Suppressor macrophage treated with lipopolysaccharide for 1 hour (primary cell): ENCODE measurements at places on chromosomes 5 and 9.

DNA sequence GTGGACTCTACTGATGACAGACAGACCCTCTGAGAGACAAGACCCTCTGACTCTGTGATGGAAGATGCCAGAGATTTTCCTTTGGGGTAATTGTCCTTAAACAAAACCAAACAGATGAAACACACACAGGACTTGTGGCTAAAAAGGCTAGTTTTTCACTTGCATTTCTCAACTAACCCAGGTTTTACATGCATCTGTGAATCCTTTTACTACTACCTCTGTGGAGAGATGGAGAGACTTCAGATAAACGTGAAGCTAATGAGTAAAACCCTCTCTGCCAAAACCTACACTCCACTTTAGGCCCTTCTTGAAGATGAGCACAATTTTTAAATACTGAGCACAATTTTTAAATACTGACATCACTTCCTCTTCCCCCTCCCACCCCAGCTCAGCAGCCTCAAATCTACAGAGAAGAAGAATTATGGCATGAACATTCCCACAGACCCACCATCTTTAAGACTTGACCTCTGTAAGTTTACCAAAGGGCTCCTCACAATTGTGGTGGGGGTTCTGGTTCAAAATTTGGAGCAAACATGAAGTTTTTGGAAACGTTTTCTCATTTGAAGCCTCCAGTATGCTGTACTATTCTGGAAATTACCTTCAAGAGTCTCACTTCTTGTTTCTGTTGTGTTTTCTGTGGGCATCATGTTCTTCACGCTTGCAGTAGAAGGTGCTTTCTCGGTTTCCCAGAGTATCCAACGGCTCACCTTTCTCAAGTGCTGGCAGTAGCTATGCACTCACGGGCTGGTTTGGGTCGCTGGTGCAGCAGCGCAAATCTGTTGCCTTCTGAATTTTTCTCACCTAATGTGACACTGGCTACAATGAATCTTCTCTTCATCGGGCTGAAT lies 42.7 kb downstream of the ACER2 start:
- no peak for DNase-seq

DNA sequence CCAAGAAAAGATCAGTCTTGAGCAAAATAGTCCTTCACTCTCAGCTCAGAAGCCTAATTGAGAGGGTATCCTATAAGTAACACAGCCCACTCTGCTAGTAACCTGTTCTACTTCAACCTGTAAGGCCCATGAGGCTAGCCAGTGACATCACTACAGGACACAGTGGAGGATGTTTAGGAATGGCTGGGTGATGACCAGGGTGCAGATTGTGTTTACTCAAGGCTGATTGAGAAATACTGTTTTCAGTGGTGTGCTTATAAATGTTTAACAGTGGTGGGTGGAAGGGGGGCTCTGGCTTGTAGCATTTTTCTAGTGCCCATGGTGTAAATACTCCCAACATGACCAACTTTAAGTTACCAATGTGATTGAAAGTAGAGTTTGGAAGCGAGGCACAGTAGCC lies 159.8 kb upstream of the CCDC152 start:
- DNase-seq = no peak

GRCh38 chr9:89536145-89536574 lies 38.2 kb upstream of the SEMA4D start:
- DNase-seq = peak; percentile 46

DNA sequence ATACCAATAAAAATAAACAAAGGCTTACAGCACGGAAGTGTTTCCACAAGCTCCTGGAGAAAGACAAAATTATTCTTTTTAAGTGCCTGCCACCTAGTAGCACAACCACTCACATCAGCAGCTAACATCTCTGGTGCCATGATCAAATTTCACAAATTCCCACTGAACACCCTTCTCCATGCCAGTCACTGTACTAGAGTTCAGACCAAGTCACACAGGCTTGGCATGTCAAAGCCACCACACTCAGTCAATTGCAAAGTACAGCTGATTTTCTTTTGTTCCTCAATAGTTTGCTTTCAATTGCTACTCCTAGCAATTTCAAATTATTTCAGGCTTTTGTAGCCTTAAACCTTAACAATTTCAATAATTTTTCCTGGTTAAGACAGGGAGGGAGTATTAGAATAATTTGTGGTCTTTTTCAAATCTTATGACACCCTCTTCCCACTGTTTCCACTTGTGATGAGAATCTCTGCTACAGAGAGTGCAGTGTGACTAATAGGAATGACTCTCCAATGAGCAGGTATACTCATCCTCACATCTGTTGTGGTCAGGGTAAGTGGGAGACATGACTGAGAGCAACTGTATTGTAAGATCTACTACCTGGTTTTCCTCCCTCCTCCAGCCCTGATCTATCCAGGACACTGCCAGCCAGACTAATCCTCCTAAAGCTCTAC lies 46.2 kb downstream of the RNF145 start:
- no peak for DNase-seq

DNA sequence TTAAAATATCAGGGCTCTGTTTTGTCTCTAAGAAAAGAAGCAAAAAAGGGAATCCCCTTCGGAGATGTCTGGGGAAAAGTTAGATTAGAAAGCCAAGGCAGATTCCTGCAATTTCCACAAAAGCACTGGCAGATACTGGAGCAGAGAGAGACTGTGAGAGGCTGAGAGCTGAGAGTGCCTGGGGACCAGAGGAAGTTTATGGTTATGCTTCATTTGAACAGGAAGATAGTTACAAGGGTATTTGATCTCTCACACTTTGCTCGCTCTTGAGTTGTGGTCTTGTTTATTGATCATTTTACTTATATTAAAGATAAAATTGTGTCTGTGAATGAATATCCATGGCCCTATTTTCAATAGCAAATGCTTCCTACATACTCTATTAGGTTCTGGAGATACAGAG lies 32.8 kb upstream of the FAM81B start:
- DNase-seq = no peak

DNA sequence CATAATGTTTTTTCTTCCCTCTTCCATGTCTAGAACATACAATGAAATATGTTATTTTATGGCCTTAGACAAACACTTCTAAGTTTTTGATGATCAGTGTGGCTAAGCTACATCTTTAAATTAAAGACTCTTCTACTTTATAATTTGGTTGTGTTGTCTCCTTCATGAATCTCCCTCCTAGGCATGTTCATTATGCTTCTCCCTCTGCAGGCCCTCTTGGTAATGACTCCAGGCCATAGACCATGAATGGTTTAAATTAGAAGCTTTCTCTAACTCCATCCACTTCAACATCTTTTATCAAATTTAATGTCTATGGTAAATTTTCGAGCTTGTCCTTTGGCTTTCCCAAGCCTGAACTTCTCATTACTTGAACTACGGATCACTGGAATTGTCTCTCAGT lies 342.7 kb upstream of the ADAMTS16 start:
- DNase-seq = no peak

GRCh38 chr5:149046196-149046829 lies 16.5 kb downstream of the SH3TC2 start:
- no peak for DNase-seq

GRCh38 chr5:20340126-20340525 lies 352.1 kb upstream of the CDH18 start:
- no peak for DNase-seq

DNA sequence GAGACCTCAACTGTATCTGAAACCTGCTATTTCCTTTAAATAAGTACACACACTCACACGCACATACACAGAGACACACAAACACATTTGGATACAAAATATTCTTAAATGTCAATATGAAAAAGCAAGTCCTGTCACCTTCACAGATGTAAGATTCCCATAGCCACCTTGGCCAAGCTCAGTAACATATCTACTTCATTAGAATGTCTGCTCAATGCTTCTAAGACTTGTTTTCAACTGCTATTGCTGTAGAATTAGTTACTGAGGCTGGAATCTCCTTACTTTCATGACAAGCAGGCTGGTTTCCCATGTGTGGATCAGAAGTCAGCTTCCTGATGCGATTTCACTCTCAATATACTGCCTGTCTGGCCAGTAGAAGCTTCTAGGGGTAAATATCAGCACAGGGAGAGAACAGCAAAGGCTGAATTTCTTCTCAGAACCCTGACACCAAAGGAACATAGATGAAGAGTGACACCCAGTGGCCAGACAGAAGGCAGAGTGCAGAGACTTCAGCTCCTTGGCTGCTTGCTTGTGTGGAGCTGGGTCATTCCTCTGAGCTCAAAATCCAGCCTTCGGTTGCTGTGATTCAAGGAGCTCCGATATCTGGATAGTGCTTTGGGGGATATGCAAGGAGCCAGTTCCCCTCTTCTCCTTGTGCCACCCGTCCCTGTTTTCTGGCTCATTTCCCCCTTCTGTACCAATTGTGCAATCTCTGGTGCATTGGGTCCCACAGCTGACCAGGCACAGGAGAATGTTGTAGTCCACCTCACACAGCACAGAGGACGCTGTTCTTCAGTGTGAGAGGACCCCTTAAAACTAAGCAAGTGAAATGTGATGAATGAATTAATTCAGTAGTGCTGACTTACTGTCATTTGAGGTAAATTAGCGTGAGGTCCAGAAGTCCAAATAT lies 26.6 kb upstream of the ABLIM3 start:
- peak; percentile 68 for DNase-seq

- no peak for DNase-seq
These were observed 101.2 kb upstream of the GDNF start for GRCh38 chr5:37940931-37941623.

DNA sequence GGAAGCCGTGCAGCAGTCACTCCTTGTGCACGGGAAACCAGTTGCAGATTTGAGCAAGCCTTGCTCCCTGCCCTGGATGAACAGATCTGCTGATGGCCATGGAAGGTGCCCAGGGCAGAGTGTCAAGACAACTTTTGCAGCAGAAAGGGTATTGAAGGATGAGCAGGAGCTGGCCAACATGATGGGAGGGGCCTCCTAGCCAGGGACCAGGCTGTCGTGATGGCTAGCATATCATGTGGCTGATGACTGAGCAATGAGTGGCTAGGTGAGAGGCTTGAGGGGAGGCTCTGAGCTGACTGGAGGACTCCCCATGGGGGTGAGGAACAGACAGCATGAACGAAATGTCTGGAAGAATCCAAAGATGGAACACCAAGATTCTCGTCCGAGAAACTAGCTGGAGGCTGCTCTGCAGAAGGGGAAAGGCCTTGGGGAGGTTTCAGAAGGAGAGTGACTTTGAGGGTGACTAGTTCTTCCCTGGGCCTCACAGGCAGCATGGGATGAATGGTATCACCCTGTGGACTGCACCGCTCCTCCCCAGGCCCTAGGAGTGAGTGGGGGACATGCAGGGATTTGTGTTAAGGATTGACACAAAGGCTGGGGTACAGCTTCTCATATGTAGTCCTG lies 18.5 kb downstream of the PPARGC1B start:
- no peak for DNase-seq

GRCh38 chr9:122219856-122220672 lies 8.7 kb downstream of the LHX6 start:
- DNase-seq = no peak

DNA sequence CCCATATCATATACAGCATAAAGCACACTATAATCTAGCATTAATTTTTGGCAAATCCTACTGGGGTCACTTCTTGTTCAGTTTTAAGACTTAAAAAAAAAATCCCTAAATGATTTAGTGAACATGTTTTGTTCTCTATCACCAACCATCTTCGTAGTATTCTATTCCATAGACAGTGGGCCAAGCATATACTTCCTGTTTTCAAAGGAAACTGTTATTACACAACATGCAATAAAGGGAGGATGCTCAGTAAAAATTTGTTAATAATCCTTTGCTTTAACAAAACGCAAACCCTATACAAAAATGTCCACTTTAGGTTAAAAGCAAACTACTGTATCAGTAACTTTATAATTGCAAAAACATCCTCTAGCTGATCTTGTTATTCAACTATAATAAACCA lies 13.0 kb downstream of the CCNH start:
- peak; percentile 67 for DNase-seq

- no peak for DNase-seq
These were observed 143.2 kb upstream of the ANKH start for GRCh38 chr5:15014809-15015208.

DNA sequence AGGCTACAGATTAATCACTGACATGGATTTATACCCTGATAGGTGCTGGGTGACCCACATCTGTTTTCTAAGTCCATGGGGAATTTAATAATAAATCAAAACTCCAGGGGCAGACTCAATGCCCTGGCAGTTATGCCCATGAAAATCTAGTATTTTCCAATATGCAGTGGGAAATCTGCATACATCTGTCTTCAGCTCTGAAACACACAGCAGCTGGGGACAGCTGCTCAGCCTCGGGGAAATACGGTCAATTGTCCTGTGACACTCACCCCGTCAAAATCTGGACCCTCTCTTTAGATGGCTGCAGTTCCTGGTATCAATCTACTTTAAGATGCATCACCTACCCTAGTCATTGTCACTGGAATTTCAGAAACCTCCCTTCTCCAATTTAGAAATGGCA lies 12.7 kb upstream of the C1QTNF3 start:
- DNase-seq = no peak

GRCh38 chr5:158139161-158139560 lies 280.2 kb upstream of the CLINT1 start:
- no peak for DNase-seq

DNA sequence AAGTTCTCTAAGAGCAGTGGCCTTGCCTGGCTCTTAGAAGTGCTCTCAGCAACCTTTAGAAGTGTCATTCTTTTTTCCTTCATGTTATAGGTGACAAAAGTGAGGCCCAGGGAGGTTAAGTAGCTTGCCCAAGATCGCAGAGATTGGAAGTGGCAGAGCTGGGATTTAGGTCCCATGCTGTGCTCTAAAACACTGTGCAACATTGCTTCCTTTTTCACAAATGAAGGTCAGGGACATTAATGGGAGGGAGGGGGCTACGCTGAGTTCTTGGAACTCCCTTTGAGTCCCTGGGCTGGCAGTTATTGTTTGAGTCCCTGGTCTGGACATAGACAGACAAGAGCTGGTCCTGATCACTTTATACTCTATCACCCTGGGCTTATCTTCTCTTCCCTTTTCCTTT lies 45.3 kb downstream of the PAM start:
- DNase-seq = no peak

- no peak for DNase-seq
These were observed 1518.7 kb upstream of the WWC1 start for GRCh38 chr5:166772770-166773169.

DNA sequence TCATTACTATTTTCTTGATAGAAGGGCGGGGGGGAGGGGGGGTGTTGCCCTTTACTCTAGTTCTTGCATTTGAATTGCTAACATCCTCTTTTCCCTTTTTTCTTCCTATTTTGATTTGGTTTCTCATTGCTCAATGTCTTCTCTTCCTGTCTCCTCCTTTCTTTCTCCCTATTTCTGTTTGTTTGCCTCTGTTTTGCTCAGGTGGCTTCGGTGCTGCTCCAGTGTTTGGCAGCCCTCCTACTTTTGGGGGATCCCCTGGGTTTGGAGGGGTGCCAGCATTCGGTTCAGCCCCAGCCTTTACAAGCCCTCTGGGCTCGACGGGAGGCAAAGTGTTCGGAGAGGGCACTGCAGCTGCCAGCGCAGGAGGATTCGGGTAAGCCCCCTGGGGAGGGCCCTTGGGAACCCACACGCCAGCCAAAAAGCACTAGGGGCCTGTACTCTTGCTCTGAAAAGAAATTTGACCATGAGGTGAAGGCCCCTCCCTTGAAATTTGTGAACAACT lies 48.3 kb downstream of the FAM78A start:
- peak; percentile 60 for DNase-seq

GRCh38 chr9:131943351-131943841 lies 136.3 kb downstream of the MED27 start:
- peak; percentile 22 for DNase-seq
